ENCODE measurements at places on chromosomes 5 and 9. TPM values are rescaled to one million over a fixed set of nuclear protein-coding genes. Genes with fewer than 3 reads are reported as not detected.

The EGR1 gene
- total RNA-seq, result 0.32 TPM

The LCNL1 gene
- total RNA-seq, result not detected

The C9orf153 gene
- total RNA-seq, result not detected

The PHF24 gene
- total RNA-seq, result not detected

The NMUR2 gene
- total RNA-seq, result not detected

The UGT3A1 gene
- not detected for total RNA-seq

The NR4A3 gene
- 0.19 TPM for total RNA-seq

The NOXA1 gene
- total RNA-seq, result 2.1 TPM
